Activated naive CD4-positive, alpha-beta T cell treated with anti-CD3 and anti-CD28 coated beads, Interleukin-2, amount 50 U/mL, for 72 hours (primary cell): ENCODE measurements at places on chromosomes 2 and 18. TPM values are rescaled to one million over a fixed set of nuclear protein-coding genes. Genes with fewer than 3 reads are reported as not detected.

- DNase-seq, result no peak
These were observed 13.6 kb downstream of the ARID5A start for GRCh38 chr2:96549967-96550786.

Gene POTEJ
- total RNA-seq, result not detected

GRCh38 chr2:217948351-217948791, 54.4 kb downstream of the TNS1 start:
- DNase-seq, result no peak

Gene PPP4R1
- total RNA-seq, result 22.6 TPM

DNA sequence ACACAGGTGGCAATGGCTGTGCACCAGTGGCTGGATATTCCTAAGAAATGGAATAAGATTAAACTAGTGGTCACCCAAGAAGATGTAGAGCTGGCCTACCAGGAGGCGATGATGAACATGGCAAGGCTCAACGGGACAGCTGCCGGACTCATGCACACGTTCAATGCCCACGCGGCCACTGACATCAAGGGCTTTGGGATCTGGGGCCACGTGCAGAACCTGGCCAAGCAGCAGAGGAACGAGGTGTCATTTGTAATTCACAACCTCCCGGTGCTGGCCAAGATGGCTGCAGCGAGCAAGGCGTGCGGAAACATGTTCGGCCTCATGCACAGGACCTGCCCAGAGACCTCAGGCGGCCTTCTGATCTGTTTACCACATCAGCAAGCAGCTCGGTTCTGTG, 190.8 kb downstream of the FTCDNL1 start:
- DNase-seq, result no peak

Gene RAB6C
- not detected for total RNA-seq

Gene ALLC
- not detected for total RNA-seq

- no peak for DNase-seq
These were observed 342.2 kb downstream of the RND3 start for GRCh38 chr2:150145299-150145692.

Gene BABAM2
- total RNA-seq, result 59.8 TPM

GRCh38 chr2:218849721-218850120, 9.9 kb upstream of the WNT6 start:
- DNase-seq, result no peak

- DNase-seq, result no peak
These were observed 19.5 kb upstream of the STAT4 start for GRCh38 chr2:191170301-191170636.

DNA sequence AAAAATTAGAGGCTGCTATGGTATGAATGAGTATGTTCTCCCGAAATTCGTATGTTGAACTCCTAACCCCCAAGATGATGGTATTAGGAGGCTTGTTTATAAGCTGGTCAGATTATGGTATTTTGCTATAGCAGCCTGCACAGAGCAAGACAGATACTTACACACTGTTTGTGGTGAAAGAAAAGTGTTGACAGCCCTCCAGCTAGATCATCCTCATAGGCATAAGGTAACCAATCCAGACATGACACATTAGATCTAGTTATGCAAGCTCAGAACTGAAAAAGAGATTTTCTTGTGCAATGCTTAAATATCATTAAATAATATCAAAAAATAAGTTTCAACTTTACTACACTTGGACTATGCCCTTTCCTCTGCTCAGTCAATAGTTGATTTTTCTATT, 107.1 kb downstream of the ABCA12 start:
- DNase-seq, result no peak

Gene SERPINB10
- total RNA-seq, result not detected

DNA sequence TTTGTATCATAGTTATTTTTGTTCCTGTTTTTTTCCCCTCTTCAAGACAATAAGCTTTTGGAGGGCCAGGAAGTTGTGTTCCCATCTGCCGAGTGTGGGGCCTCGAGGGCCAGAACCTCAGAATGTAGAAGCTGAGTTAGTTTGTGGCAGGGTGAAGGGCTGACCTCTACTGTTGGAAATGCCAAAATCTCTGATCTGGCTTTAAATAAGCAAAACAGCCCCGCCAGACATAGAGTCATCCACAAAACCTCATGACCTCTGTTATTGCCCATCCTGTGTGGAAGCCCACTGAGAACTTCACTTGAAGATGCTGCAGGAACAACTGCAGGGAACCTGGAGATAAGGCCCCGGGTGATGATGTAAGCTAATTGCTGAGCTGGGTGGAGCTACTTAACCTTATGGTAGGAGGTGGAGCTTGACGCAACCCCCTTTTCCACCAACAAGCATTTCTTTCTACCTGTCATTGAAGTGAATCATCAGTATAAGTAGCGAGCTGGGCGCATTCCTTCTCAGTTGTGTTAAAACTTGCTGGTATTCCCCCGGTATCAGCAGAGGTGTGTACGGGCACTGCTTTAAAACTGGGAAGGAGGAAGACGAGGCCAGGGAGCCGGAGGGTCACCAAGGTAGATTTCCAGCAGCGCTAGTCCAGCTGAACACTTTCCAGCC, 177.2 kb downstream of the NEDD4L start:
- no peak for DNase-seq

DNA sequence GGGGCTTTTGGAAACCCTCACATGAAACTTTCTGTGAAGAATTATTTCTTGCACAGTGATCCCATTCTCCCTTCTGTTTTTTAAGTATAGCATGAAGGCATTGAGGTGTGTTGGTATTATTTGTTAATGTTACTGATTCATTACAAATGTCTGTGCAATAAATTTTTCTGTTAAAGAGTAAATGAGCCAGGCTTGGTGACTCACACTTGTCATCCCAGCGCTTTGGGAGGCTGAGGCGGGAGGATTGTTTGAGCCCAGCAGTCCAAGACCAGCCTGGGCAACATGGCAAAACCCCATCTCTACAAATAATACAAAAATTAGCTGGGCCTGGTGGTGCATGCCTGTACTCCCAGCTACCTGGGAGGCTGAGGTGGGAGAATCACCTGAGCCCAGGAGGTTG, 87.8 kb downstream of the KCTD18 start:
- DNase-seq, result no peak

Gene SERPINB13
- total RNA-seq, result not detected

GRCh38 chr2:218438596-218438995, 19.7 kb downstream of the VIL1 start:
- DNase-seq, result no peak

DNA sequence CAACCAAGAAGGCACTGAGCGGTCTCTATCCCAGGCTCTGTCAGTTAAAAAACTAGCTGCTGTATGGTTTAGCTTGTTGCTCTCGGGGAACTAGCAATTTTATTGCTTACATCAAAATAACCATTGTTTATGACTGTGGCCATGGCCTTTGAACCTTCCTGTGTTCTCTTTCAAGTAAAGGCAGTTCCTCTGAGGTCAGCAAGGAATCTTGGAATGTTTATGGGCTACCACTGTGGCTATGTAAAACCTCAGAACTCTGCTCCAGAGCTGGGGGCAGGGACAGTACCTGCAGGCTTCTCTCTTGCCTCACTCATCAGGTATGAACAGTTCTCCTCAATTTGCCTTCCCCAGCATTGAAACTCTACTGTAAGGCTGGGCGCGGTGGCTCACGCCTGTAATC, 416.0 kb upstream of the NETO1 start:
- no peak for DNase-seq

DNA sequence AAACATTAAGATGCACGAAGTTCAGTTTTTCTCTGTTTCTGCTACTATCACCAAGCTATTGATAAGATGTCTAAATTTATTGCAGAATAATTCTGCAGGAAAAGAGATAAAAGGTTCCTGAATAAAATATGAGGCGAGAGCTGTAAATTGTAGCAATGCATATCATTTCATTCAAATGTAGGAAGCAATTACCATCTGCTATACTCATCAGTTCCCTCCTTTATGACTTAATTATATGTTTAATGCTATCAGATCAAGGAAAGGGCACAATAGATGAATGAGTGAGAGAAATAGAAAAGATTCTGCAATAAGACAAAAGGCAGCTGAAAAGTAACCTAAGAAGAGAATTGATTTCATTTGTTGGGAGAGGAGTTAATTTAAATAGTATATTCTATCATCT, 108.2 kb upstream of the GALNT5 start:
- no peak for DNase-seq

Gene PMAIP1
- 105 TPM for total RNA-seq

Gene ALPI
- total RNA-seq, result not detected

Gene THADA
- total RNA-seq, result 33.5 TPM

- DNase-seq, result no peak
These were observed 55.6 kb upstream of the PHLPP1 start for GRCh38 chr18:62659698-62660097.

Gene DCDC2C
- not detected for total RNA-seq

GRCh38 chr2:58206785-58207184, 34.3 kb downstream of the FANCL start:
- DNase-seq, result no peak

- DNase-seq, result no peak
These were observed 625.3 kb upstream of the LRRTM4 start for GRCh38 chr2:78147466-78147865.

- DNase-seq, result no peak
These were observed 240.5 kb downstream of the RDH14 start for GRCh38 chr2:18319987-18320386.

Gene SP140
- 77.7 TPM for total RNA-seq

- no peak for DNase-seq
These were observed 113.0 kb downstream of the DYSF start for GRCh38 chr2:71566372-71566771.

DNA sequence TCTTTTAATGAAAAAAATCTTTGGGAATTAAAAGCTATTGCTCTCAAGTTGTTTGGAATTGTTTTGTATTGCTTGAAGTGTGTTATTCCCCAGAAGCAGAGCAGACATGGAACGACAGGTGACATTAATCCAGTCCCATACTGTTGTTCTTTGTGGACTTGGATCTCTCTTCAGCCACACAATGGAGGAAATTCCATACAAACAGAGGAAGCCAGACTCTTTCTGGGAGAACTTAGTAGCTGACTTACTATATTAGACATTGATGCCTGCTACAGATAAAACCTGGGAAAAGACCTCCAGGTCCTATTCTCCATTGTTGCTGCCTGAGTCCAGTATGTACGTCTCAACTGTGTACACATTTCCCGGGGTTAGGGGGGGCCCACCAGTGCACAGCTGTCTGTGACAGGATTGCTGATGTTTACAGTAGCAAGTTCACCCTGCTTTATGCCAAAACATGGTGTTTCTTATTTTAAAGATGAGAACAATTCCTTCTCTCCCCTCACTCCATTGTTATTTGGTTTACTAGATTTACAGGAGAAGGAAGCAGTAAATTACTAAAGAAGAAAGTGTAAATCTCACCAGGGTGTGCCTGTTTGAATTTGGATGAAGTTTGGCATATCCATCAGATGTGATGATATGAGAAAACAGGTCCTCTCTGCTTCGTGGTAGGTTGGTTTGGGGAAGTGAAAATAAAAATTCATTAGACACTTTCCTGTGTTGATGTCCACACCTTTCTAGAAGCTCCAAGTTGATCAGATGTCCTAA, 142.4 kb upstream of the RBBP8 start:
- DNase-seq, result no peak

Gene BOD1L2
- not detected for total RNA-seq

DNA sequence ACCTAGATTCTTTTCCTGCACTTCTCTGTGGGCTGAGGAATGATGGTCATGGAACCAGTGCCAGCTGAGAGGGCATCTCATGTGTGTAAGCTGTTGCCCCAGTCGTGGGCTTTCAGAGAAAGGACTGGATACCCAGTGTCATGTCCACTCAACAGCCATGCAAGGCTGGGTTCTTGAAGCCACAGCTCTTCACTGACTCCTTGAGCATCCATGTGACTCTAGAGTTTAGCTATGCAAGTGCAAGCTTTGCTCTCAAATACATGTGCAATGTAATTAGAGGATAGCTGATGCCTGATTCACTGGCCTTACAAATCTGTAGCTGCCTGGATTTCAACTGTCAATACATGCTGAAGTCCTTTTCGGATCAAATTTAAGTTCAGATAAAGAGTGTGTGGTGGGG, 46.8 kb upstream of the EML6 start:
- DNase-seq, result no peak

DNA sequence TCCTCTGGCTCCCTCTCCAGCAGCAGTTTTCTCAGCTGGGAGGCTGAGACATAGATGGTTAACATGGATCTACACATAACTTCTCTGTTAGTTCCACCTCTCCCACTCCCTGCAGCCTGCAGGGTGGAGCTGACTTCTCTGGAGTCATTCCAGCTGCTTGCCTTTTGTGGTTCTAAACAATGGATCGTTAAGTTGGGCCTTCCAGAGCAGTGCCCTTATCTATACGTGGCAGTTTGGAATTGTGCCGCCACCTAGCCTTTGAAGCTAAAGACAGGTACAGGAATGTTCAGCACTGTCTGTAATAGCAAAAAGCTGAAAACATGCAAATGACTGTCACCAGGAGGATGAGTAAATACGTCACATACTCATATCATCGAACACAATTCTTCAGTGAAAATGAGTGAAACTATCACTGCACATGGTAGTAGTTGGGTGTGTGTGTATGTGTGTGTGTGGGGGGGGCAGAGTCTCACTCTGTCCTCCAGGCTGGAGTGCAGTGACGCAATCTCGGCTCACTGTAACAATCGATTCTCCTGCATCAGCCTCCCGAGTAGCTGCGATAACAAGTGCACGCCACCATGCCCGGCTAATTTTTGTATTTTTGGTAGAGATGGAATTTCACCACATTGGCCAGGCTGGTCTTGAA, 50.3 kb downstream of the SH2D6 start:
- DNase-seq, result no peak

Gene CYP27C1
- not detected for total RNA-seq

Gene TWIST2
- not detected for total RNA-seq

Gene SLC11A1
- not detected for total RNA-seq

- no peak for DNase-seq
These were observed 72.4 kb downstream of the PXDN start for GRCh38 chr2:1671916-1672315.

- DNase-seq, result no peak
These were observed 43.1 kb upstream of the NABP1 start for GRCh38 chr2:191634791-191635190.

DNA sequence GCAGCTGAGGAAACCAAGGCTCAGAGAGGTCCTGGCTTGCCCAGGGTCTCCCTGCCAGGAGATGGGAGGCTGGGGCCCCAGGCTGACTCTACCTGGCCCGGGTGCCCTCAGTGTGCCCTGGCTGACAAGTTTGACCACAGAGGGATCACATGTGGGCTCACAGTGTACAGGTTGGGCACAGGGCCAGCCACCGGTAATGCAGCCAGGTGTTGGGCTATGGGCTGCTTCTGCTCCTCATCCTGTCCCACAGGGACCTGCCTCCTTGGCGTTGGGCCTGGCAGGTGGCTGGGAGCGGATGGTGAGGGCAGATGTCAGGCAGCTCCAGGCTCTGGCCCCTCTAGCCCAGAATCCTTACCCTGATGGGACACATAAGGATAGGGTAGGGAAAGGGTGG, 250.5 kb downstream of the LOXHD1 start:
- DNase-seq, result no peak

Gene SDC1
- total RNA-seq, result 0.41 TPM

DNA sequence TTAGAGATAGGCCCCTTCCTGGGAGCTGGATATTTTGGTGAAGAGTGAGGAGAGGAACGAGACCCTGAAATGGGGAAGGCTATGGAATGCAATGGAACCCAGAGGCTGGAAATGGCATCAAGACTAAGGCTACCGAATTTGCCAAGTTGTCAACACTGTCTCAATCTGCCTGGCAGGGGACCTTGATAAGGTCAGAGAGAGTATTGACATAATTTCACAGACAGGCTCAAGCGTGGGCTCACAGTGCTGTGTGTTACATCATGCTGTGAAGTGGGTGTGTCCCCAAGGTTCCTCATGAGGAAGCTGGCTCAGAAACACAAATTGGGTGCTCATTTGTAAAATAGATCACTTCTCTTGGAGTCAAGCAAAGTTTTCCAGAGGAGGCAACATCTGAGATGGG, 51.8 kb upstream of the CYRIA start:
- DNase-seq, result no peak

GRCh38 chr2:127226520-127227263, 6.6 kb upstream of the CYP27C1 start:
- peak; percentile 40 for DNase-seq

Gene GREB1L
- total RNA-seq, result not detected

Gene PTH2R
- total RNA-seq, result 0.09 TPM
